ENCODE measurements at places on chromosomes 3 and 15.

DNA sequence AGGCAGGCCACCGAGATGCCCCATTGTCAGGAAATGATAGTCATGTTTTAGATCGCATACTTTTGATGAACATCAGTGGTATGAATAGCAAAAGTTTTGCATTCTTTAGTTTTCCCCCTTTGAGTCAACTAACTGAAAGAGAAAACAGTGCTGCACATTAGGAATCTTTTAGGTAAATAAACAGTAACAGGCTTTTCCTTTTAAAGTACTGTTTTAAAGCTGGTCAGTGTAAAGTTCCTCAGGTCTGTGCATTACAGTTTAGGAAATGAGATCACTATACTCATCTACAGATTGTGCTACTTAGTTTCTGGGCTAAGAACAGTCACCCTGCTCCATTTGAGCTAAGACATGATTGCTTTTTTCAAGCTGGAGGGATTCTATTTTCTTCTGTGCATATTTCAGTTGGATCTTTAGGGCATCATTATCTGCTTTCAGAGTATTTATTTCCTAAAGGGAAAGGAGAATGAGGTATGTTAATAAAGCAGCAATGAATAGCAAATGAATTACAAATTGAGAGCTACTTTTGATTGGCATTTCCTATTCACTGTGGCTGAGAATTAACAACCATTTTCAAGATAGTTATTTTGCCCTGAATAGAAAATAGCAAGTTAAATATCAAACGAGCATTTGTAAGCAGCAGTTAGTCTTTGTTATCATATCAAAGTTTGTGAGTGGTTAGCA is 36.5 kb downstream of the FAM98B start:
- no peak for DNase-seq

DNA sequence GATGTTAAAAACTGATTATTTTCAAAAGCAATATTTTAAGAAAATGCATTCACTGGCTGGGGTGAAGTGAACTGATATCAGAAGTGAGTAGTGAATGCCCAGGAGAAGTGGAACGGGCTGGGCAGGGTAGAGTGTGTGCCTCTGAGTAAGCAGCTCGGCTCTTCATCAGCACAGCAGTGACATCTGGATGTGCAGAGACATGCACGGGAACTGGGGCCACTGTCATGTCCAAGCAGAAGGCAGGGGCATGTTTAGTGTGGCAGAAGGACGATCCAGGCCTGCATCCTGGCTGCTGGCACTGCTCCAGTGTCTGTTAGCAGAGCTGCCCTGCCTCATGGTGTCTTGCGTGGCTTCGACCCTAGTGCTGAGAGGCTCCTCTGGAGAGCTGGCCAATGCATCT is 305.6 kb upstream of the LRRFIP2 start:
- DNase-seq: no peak

DNA sequence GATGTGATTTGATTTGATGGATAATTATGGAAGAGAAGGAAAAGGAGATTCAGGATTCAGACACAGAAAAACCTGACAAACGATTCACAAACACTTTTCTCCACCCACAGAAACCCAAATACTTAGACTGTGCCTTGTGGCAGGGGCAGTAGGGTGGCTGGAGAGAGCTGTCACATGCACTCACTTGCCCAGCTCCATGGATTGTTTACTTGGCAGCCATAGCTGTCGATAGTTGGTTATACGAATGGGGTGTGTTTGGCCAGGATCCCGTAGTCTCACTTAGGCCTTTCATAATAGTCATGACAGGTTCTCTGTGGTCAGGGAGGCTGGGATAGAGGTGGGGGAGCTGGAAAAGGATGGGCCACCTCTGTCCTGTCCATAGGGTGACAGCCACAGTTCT is 76.9 kb downstream of the CACNA1D start:
- no peak for DNase-seq

- DNase-seq: no peak
Observed at GRCh38 chr3:14423197-14423743, 20.9 kb downstream of the SLC6A6 start.

- no peak for DNase-seq
Observed at GRCh38 chr3:134106580-134106979, 76.9 kb upstream of the SLCO2A1 start.
